ENCODE measurements at places on chromosomes 4 and X. TPM values are rescaled to one million over a fixed set of nuclear protein-coding genes. Genes with fewer than 3 reads are reported as not detected.

- no peak within 1 kb of the TSS for H3K4me3 ChIP-seq
- no peaks in the 10 kb centered on the region for H3K36me3 ChIP-seq
- no peak for ATAC-seq
- H3K27ac ChIP-seq, result no peak within 1 kb of the TSS
- no peaks in the 10 kb centered on the region for H3K4me1 ChIP-seq
These were observed at the start of gene CLNK for GRCh38 chr4:10684631-10685030. TSS of gene CLNK (minus strand) at chr4:10684768. CDS start at chr4:10667869, 16,899 bp downstream.

DNA sequence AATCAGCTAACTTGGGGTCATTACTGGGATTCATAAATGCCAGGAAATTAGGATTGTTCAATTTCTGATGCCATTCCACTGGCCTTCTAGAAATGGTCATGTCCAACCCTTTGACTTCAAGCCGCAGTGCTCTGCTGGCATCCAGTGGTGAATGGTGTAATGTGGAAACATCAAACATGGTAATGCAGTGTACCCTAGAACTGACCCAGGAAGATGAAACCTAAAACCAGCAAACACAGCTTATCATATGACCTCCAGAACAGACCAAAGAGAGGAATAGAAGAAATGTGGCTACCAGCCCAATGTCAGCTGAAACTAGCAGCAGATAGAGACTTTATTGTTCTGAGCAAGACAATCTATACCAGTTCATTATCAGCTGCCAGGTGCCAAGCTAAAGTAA, 13.8 kb downstream of the CXCL13 start:
- no peak for ATAC-seq
- no peak overlapping the region for H3K27ac ChIP-seq
- no peaks in the 10 kb centered on the region for H3K36me3 ChIP-seq

- H3K27ac ChIP-seq, result no peak overlapping the region
- H3K4me1 ChIP-seq, result peaks cover 42% of the 10 kb centered on the region
- no peak for ATAC-seq
- no peaks in the 10 kb centered on the region for H3K27me3 ChIP-seq
These were observed 5.4 kb downstream of the RAB28 start for GRCh38 chr4:13478707-13479106.

DNA sequence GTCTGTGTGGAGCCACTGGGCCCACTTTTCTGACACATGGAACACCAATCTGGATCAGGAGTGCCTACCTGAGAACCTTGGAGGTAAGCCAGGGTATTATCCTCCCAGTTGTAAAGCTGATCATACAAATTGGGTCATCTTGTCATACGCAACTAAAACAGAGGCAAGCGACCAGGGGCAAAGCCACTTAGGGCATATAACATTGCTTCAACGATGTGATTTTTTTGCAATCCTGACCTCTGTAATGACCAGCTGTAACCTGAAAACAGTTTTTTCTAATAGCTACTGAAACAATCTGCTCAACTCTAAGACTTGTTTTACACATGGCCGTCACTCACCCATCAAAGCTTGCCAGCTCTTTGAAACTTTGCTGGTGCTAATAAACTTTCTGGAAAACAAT, 261.5 kb upstream of the AGTR2 start:
- no peak overlapping the region for H3K27ac ChIP-seq
- H3K4me3 ChIP-seq, result no peak overlapping the region
- no peaks in the 10 kb centered on the region for H3K27me3 ChIP-seq
- no peaks in the 10 kb centered on the region for H3K36me3 ChIP-seq
- H3K4me1 ChIP-seq, result no peaks in the 10 kb centered on the region

GRCh38 chr4:7808181-7808580, 131.5 kb downstream of the AFAP1 start:
- peak overlapping the region; percentile 80 for H3K27ac ChIP-seq
- no peaks in the 10 kb centered on the region for H3K36me3 ChIP-seq
- no peaks in the 10 kb centered on the region for H3K27me3 ChIP-seq
- H3K4me1 ChIP-seq, result peaks cover 14% of the 10 kb centered on the region
- H3K4me3 ChIP-seq, result no peak overlapping the region
- no peak for ATAC-seq

- no peak overlapping the region for H3K27ac ChIP-seq
- H3K36me3 ChIP-seq, result no peaks in the 10 kb centered on the region
- H3K4me1 ChIP-seq, result no peaks in the 10 kb centered on the region
- no peak for ATAC-seq
- no peaks in the 10 kb centered on the region for H3K27me3 ChIP-seq
These were observed 9.8 kb upstream of the RTL5 start for GRCh38 chrX:72141372-72142004.

The YY2 gene
- 0.42 TPM for total RNA-seq

GRCh38 chr4:123674762-123675465, 278.3 kb downstream of the SPRY1 start:
- H3K27ac ChIP-seq, result peak overlapping the region; percentile 61
- H3K4me3 ChIP-seq, result no peak overlapping the region
- ATAC-seq, result no peak

DNA sequence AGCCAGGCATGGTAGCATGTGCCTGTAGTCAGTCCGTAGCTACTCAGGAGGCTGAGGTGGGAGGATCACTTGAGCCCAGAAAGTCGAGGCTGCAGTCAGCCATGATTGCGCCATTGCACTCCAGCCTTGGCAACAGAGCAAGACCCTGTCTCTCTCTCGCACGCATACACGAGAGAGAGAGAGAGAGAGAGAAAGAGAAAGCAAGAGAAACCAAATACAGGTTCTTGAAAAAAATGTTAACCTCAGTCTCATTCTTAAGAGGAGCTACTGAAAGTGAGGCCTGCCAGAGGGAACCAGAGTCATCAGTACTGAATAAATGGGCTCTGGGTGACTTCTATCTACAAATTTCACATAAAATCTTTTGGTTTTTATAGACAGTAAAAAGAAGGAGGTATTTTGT, 42.9 kb downstream of the KIAA0232 start:
- H3K27me3 ChIP-seq, result no peaks in the 10 kb centered on the region
- peaks cover 35% of the 10 kb centered on the region for H3K36me3 ChIP-seq
- no peak overlapping the region for H3K4me3 ChIP-seq
- H3K27ac ChIP-seq, result no peak overlapping the region
- ATAC-seq, result no peak

DNA sequence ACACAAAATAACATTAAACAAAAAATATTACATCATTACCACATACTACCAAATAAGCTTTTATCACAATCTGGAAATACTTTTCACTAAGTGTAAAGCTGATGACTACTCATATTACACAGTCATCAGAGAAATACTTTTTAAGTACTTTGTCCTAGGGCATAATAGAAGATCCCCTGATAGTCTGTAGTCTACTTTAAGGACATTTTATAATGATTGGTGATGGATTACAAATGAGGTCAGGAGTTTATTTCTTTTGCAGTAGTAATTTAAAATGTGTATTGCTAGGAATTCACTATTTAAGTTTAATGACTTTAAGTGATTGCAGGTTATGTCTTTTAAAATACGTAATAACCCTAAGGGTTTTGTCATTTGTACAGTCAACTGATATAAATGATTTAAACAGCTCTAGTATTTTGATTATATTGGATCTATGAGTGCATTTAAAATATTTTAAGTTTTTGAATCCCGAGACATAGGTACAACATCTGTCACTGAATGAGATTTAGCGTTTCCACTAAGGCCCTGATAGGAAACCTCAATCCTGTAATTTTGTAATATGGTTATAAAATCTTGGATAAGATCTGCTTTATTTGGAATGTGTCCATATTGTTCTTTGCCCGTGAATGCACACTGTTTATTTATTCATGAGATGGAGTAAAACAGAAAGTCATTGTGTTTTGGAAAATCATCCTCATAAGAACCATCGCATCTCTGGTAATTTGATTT, 189.5 kb downstream of the ARAP2 start:
- no peaks in the 10 kb centered on the region for H3K4me1 ChIP-seq
- no peak overlapping the region for H3K27ac ChIP-seq
- no peaks in the 10 kb centered on the region for H3K27me3 ChIP-seq
- H3K4me3 ChIP-seq, result no peak overlapping the region
- ATAC-seq, result no peak

DNA sequence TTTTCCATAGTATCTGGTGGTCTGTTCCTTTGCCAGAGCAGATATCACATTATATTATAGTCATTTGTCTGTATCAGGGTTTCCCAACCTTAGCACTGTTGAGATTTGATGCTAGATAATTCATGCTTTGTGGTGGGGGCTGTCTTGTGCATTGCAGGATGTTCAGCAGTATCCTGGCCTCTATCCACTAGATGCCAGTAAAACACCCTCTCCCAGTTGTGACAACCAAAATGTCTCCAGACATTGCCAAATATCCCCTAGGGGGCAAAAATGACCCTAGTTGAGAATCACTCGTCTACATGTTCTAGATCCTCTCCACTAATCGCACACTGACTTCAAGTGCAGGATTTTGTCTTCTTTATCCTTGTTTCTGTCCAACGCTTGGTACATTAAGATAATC, 160.8 kb downstream of the FANCB start:
- no peak overlapping the region for H3K4me3 ChIP-seq
- H3K36me3 ChIP-seq, result no peaks in the 10 kb centered on the region
- H3K27me3 ChIP-seq, result no peaks in the 10 kb centered on the region
- ATAC-seq, result no peak

GRCh38 chr4:165440415-165441158, 61.8 kb downstream of the CPE start:
- ATAC-seq, result no peak
- no peak overlapping the region for H3K4me3 ChIP-seq

- no peaks in the 10 kb centered on the region for H3K36me3 ChIP-seq
- ATAC-seq, result no peak
- H3K4me1 ChIP-seq, result no peaks in the 10 kb centered on the region
- no peak overlapping the region for H3K4me3 ChIP-seq
These were observed 215.2 kb downstream of the CBR4 start for GRCh38 chr4:168794881-168795280.

- no peaks in the 10 kb centered on the region for H3K36me3 ChIP-seq
- no peak overlapping the region for H3K27ac ChIP-seq
- H3K4me1 ChIP-seq, result no peaks in the 10 kb centered on the region
- ATAC-seq, result no peak
- H3K27me3 ChIP-seq, result no peaks in the 10 kb centered on the region
These were observed 72.8 kb downstream of the SMIM20 start for GRCh38 chr4:25986807-25987206.

The FHDC1 gene
- 1.8 TPM for total RNA-seq

- no peak overlapping the region for H3K4me3 ChIP-seq
- H3K27ac ChIP-seq, result no peak overlapping the region
- H3K27me3 ChIP-seq, result no peaks in the 10 kb centered on the region
- ATAC-seq, result peak; percentile 51
These were observed 68.4 kb downstream of the MID2 start for GRCh38 chrX:107894038-107894437.

The GRSF1 gene
- 60.7 TPM for total RNA-seq

- no peak for ATAC-seq
- H3K36me3 ChIP-seq, result peaks cover 22% of the 10 kb centered on the region
- no peak overlapping the region for H3K27ac ChIP-seq
- H3K4me3 ChIP-seq, result no peak overlapping the region
These were observed 40.1 kb upstream of the EIF1AX start for GRCh38 chrX:20181598-20182329.

All from gastroesophageal sphincter (tissue), 4 donors.